ENCODE measurements at places on chromosomes 11 and 22.

- DNase-seq: no peak
Measured at GRCh38 chr11:87440076-87440770, 402.5 kb downstream of the TMEM135 start.

DNA sequence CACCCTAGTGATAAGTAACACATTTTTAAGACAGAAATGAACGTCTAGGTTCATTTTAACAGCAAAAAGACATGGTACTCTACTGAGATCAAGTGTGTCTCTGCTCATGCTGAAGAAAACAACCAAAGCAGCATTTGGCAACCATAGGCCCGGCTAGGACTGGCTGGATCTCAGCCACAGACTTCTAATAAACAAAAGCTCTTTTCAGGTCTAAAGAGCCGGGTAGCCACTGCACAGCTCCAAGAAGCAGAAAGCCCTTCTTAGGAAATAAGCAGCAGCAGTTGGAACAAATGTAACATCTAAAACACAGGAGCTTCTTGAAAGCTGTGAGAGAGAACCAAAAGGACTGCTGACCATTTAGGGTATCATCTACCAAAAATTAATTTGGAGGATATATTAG, 37.6 kb downstream of the PITPNB start:
- no peak for DNase-seq

- no peak for DNase-seq
Measured at GRCh38 chr11:9025101-9025850, 21.5 kb upstream of the NRIP3 start.

- no peak for DNase-seq
Measured at GRCh38 chr11:65069217-65069616, 10.9 kb upstream of the NAALADL1 start.

DNA sequence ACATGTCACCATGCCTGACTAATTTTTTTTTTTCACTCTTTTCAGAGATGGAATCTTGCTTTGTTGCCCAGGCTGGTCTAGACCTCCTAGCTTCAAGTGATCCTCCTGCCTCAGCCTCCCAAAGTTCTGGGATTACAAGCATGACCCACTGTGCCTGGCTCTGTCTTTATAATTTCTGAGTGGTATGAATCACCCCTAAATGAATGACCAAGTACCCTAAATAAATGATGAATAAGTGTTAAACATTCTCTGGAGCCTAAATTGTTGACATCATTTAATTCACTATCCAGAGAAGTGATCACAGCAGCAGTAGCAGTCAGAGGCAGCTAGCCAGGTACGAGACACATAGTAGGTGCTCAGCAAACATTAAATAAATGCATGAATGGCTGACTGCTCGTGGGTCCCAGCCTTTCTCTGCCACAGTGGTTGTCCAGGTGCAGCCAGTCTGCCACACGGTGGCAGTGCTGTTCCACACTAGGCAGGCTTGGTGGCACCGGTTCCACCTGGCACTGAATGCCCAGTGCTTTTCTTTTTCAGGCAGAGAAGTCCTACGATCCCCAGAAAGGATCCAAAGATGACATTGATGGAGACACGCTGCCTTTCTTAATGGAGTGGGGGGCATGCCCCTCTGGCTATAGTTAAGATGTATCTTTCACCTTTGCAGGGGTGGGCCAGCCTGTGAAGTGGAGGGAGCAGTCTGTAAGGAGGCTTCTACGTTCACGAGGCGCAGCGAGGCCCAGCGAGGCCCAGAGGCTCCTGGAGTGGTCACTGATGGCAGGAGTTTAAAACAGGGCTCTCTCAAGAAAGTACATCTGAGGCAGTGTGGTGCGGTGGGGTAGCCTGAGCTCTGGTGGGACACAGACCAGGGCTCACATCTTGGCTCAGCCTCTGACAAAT, 8.7 kb upstream of the TTC12 start:
- DNase-seq: peak; percentile 29

DNA sequence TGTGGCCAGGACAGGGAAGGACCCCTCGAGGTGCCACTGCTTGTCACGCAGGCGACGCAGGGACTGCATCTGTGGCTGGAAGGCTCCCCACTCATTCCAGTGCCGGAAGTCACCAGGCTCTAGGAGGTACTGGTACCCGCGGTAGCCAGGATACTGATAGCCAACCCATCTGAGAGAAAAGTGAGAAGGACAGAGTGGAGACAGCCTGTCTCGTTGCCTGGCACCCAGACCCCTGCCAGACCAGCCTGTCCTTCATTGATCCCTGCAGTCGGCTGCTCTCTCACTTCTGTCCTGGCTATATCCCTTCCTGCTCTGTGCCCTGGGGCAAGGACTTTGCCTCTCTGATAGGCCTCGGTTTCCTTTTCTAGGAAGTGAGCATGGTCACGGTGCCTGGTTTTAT, 9.6 kb upstream of the TPST2 start:
- no peak for DNase-seq

DNA sequence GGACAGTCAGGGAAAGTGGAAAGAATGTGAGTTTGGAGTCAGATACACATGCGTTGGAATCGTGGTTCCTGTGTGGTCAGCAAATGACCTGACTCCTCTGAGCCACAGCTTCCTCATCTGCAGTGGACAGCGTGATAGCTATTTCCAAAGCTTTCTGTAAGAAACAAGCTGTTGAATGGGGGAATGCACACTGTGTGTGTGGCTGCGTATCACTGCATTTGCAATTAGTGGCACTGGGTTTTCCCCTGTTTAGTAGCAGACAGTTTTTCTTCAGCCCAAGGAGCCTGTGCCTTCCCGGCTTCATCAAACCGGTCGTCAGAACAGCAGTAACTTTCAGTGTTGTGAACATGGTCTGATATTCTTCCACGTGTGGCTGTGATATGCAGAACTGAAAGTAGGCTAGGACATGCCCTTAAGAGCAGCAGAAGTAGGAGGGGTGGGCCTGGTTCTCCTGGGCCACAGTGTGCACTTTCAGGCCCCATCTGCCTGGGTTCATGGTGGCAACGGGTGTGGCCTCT, 121.5 kb downstream of the RRAS2 start:
- peak; percentile 67 for DNase-seq

DNA sequence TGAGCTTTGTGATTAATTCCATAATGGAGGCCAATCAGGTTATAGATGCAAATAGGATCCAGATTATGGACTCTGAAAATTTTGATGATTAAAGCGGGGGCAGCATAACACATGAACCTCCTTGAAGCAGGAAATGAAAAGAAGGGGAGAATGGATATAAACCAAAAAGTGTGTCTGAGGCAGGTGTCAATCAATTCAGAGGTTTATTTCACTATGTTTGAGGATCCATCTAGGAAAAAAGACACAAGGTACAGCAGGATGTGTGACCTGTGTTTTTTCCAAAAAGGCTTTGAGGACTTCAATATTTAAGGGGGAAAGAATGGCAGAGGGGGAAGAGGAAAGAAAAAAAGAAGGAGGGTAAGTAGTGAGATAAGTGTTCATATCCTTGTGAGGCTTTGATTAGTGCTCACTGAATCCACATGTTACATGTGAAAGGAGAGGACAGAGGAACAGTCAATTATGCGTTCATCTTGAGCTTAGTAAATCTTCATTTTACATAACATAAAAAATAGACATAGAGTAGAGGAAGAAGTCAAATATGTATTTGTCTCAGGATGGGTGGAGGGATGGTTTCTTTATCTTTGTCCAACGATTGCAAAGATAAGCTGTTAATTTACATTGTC, 34.1 kb downstream of the MS4A2 start:
- no peak for DNase-seq

DNA sequence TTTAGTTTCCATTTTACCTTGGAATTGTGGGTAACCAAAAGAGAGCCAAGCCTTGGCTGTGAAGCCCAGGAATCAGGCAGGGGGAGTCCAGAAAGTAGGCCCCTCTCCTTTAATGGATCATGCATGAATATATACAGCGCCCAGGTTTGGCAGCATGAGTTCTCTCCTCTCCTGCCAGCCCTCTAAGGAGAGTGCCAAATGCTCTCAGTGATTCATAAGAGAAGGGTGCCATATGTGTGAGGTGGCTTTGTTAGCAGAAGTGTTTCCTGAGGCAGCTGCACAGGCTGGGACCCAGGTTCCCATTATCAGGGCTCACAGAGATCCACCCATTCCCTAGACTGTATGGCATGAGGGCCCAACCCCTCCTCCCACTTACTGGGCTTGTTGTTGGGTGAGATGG, 52.3 kb upstream of the SCUBE2 start:
- DNase-seq: no peak

- no peak for DNase-seq
Measured at GRCh38 chr11:118052581-118053206, 24.2 kb upstream of the TMPRSS4 start.

- DNase-seq: no peak
Measured at GRCh38 chr22:20937794-20938671, 20.8 kb downstream of the CRKL start.

GRCh38 chr11:116126562-116126961, 622.3 kb upstream of the CADM1 start:
- no peak for DNase-seq

- DNase-seq: peak; percentile 73
Measured at GRCh38 chr11:60396799-60397198, 540 bp downstream of the MS4A14 start.

DNA sequence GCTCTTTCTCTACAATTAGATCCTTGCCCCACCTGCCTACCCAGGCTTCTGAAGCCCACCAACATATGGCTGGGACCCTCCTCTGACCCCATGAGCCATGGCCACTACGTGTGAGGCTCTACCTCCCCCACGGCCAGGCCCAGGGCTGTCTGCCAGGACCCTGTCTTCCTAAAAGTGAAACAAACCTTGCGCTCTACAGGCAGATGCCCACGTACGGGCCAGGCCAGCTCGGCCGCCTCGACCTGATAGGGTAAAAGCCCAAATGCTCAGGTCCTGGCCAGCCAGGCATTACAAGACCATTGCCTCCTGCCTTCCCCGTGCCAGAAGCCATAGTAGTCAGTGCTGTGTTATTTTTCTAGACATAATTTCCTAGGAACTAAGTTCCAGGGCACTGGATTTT, 1496.4 kb downstream of the BRD1 start:
- no peak for DNase-seq

GRCh38 chr22:46564084-46564714, 26.8 kb upstream of the CELSR1 start:
- no peak for DNase-seq

DNA sequence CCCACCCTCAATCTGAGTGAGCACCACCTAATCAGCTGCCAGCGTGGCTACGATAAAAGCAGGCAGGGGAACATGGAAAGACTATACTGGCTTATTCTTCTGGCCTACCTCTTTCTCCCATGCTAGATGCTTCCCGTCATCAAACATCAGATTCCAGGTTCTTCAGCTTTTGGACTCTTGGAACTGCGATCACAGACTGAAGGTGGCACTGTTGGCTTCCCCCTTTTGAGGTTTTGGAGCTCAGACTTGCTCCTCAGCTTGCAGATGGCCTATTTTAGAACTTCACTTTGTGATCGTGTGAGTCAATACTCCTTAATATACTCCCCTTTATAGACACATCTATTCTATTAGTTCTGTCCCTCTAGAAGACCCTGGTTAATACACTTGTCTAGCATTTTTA, 543.7 kb upstream of the RAG2 start:
- DNase-seq: no peak

- no peak for DNase-seq
Measured at GRCh38 chr11:33891714-33892327, at the start of gene LMO2. TSS of gene LMO2 (minus strand) at chr11:33892076. CDS start at chr11:33869716, 22,360 bp downstream.

DNA sequence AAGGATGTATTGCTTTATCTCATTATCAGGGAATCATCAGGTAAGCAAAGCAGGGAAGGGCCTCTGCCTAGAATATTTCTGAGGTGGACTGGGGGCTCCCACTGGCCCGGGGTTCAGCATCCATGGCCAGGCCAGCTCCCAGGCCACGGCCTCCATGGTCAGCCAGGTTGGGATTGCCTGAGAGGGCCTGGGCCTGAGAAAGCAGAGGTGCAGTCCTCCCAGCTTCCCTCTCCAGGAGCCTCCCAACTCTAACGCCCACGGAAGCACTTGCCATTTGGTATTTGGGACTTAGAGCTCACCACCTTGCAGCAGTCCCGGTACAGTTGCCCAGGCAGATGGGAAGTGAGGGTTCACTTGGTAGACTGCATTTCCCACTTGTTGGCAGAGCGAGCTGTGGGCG, 12.7 kb downstream of the DGAT2 start:
- no peak for DNase-seq

DNA sequence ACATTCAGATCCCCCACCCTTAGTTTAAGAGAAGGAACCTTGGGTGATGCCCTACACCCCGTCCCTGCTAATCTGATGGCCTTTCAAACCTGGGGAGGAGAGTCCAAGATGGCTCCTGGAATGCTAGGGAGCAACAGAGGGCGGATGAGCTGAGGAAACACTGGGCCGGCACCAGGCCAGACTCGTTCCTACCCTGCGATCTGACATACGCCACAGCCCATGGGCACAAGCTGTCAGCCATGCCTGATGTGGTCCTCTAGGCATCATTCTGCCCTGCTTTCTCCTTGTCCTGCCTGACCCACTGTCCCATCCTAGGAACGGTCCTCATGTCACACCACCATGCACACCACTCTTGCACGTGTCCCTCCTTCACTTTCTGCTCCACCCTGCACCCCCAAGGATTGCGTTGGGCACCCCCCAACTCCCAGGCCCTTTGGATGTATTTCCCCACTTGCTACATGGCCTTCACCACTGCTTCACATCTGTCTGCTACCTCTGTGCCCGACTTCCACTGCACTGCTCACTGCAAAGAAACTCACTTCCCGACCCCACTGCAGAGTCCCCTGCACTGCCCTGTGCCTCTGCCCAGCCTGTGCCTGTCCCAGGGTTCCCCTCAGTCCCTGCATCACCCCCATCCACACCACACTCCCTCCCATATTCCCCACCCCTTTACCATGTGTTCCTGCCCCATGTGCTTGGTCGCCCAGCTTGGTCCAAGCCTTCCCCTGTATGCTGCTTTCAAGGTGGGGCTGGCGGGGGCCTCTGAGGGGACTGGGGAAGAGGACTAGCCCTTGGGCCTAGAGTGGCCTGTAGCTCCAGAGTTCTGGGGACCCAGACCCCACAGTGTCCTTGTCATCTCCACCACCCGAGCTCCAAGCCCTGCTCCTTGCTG, 29.2 kb downstream of the USP35 start:
- DNase-seq: no peak

DNA sequence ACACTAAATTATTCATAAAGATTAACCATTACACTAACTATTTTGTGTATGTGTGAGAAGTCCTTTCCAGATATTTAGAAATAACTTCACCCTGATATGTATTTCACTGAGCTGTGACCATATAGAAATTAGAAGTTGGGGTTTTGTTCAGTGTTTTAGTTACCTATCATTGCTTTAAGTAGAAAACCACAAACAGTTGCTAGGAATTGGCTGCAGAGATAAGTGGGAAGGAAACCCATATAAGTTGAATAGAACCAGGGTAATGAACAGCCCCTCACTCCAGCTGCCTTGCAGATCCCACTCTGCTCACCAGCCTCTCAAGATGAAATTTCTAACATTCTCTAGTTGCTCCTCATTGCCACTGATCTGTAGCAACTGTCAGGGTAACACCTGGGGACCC, 10.3 kb downstream of the SRSF8 start:
- no peak for DNase-seq

GRCh38 chr11:28461846-28462245, 353.7 kb downstream of the METTL15 start:
- no peak for DNase-seq

GRCh38 chr11:120642196-120642894, 130.8 kb downstream of the GRIK4 start:
- no peak for DNase-seq

GRCh38 chr22:49824185-49824925, 3.3 kb downstream of the BRD1 start:
- no peak for DNase-seq

GRCh38 chr11:72712168-72712751, 38.0 kb upstream of the PDE2A start:
- peak; percentile 93 for DNase-seq

- DNase-seq: no peak
Measured at GRCh38 chr11:72668629-72669347, 5.4 kb downstream of the PDE2A start.

All from inflammatory macrophage treated with lipopolysaccharide for 1 hour (primary cell).